AG09309 (cell line): ENCODE measurements at places on chromosomes 11 and 22.

DNA sequence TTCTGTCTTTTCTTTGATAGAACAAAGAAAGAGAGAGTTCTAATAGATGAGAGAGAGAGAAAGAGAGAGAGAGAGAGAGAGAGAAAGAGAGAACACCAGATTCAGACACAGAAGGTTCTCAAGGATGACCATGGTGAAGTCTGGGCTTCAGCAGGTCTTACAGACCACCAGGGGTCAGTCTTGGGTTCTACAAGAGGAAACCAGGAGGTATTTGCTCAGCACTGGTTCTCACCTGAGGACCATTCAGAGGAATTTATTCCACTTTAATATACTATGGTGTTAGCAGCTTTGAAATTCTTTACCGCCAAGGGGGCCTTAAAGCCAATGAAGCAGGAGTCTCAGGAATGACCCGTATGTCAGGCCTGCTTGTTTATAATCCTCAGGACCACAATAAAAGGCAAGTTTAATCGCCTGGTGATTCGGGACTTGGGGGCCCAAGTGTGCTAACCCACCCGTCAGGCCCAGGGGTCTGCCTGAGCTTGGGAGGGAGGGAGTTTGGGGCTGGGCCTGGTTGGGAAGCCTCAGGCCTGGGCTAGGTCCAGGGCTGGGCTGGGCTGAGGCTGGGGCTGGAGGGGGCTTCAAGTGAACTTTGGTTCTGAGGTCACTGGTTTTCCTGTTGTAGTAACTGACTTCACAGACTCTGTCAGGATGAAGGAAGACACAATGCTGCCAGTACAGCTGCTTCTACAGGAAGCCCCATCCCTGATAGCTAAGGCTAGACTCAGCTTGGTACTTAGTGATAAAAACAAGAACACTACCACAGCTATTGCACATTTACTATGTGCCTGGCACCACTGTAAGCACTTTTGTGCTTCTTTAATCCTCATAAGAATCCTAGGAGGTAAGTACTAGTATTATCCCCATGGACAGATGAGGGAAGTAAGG is 179.2 kb upstream of the ZBED5 start:
- peak; percentile 40 for DNase-seq

- DNase-seq = no peak
Observed at GRCh38 chr11:64522036-64522435, 69.0 kb upstream of the SLC22A12 start.

- no peak for DNase-seq
Observed at GRCh38 chr11:15742626-15743519, 613.5 kb downstream of the SOX6 start.

GRCh38 chr22:36798674-36799066 is 18.2 kb downstream of the PVALB start:
- DNase-seq = no peak

DNA sequence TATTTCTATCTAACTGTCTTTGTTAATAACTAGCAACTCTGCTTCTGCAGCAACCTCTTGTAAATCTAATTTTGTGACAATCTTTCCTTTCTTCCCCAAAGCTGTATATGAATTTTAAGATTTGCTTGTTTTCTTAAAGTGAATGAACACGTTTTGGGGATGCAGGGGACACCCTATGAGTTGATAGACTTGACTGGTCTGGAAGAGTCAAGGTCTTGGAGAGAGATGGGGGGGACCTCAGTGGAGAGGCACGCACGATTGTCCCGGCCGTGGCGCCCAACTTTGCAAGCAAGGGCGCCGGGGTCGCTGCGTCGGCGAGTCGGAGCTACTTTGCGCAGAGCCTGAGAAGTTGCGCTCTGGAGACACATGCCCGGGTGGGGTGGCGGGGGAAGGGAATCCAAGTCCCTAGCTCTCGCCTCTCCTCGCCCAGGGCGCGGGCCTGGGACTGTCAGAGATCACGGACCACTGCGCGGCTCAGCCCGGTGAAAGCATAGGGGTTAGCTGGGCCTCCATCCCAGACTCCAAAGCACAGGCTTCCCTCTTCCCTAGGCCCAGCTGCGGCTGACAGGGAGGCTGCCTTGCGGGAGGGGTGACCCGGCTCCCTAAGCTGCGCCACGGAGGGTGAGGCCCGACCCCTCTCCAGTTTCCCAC is 854 bp downstream of the ABCC8 start:
- no peak for DNase-seq

- DNase-seq = no peak
Observed at GRCh38 chr11:130727157-130728119, 188.8 kb downstream of the SNX19 start.

DNA sequence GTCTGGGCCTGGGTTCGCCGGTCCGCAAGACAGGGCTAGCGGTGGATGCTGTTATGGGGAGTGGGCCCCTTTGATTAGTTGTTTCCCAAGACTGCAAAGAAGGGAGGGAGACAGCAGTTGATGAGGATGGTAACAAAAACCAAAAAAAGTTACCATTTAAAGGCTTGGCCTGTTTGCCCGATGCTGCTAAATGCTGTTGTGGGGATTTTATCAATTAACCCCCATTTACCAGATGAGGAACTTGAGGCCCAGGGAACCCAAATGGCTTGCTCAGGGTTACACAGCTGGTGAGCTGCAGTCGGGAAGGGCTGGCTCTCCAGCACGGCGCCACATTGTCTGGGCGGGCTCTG is 3.4 kb downstream of the TRPT1 start:
- no peak for DNase-seq

GRCh38 chr11:125092669-125093068 is 18.8 kb downstream of the TMEM218 start:
- no peak for DNase-seq

- DNase-seq = no peak
Observed at GRCh38 chr11:113213549-113213948, 100.8 kb upstream of the TTC12 start.

DNA sequence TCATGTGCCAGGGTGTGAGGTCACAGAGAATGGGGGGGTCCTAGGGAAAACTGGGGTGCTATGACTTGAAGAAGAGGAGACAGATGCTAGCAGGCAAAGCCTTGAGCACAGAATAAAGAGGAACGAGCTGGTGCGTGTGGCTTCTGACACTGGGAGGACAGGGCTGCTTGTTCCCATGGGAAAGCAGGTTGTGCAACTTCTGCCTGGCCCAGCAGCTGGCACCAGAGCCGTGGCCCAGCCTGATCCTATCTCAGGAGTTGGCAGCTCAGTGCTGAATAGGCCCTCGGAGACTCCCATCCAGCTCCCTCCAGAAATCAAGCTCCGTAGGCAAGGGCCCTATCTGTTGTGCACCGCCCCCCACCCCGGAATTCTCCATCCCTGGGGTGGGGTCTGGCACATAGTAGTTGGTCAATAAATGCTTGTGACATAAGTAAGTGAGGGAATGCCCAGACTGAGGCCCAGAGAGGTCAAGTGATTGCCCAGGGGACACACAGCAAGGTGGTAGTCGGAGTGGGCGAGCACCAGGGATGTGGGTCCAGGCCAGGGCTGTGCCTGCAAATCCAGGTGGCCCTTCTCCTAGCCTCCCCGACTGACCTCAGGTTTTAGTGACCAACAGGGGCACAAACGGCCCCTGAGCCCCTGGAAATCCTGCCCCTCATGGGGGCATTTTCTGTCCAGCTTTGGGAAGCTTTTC is 19.5 kb upstream of the FADD start:
- no peak for DNase-seq

- DNase-seq = peak; percentile 57
Observed at GRCh38 chr22:36010882-36011281, 17.7 kb downstream of the RBFOX2 start.

DNA sequence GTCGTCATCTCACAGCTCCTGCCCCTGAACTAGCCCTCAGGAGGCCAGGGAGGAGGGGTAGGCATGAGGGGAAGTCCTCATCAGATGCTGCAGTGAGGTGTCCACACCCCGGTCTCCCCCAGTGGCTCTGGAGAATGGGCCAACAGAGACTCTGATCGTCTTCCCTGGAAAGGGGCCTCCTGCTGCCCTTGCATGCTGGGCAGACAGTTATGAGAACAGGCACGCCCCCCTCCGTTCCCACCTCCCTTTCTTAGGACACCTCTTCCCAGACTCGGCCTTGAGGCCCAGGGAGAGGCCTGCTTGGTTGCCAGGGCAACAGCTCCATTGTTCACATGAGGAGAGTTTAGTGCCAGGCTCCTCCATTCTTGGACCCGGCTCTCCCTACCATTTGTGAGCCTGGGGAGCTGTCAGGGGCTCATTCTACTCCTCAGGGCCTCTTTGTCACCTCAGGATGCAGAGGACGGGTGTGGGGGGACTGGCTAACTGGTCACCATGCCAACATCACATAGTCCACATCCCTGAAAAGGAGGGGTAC is 157.7 kb downstream of the TTC17 start:
- DNase-seq = no peak

DNA sequence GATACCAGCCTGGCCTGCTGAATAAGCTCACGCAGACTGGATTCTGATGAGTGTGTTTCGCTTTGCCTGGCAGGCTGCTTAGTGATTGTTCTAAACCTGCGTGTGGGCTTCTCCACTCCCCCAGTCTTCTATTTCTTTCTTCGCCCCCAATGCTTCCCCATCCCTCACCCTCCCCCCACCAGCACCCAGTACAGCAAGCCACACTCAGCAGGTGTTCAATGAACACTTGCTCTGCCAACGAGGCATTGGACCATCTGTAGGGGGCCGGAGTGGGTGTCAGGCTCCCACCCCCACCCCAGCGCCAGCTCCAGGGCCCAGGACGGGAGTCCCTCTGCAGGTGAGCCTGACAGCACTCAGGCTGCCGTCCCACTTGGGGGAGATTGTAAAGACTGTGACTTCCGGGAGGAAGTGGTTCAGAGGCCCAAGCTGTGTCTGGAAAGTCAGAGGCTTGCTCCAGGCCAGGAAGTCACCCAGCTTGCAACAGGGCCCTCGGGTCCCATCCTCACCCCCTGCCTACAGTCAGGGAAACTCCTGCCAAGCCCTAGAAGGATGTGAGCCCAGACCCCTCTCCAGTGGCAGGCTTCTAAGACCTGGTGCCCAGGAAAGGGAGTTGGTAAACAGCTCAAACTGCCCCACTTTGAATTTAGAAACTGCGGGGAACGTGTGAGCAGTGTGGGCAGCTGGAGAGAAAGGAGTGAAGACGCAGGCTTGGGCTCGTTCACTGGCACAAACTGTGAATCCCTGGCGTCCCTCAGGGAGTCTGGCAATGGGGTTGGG is 66.3 kb upstream of the PRDM11 start:
- DNase-seq = no peak

- no peak for DNase-seq
Observed at GRCh38 chr11:35162745-35163144, 23.8 kb downstream of the CD44 start.

DNA sequence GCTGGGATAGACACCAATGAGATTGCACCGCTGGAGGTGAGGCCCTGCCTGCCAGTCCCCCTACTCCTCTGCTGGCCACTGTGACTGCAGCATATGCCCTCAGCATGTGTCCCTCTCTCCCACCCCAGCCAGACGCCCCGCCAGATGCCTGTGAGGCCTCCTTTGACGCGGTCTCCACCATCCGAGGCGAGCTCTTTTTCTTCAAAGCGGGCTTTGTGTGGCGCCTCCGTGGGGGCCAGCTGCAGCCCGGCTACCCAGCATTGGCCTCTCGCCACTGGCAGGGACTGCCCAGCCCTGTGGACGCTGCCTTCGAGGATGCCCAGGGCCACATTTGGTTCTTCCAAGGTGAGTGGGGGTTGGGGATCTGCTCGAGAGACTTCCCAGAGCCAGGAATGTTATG is 5.7 kb upstream of the SMARCB1 start:
- DNase-seq = no peak

DNA sequence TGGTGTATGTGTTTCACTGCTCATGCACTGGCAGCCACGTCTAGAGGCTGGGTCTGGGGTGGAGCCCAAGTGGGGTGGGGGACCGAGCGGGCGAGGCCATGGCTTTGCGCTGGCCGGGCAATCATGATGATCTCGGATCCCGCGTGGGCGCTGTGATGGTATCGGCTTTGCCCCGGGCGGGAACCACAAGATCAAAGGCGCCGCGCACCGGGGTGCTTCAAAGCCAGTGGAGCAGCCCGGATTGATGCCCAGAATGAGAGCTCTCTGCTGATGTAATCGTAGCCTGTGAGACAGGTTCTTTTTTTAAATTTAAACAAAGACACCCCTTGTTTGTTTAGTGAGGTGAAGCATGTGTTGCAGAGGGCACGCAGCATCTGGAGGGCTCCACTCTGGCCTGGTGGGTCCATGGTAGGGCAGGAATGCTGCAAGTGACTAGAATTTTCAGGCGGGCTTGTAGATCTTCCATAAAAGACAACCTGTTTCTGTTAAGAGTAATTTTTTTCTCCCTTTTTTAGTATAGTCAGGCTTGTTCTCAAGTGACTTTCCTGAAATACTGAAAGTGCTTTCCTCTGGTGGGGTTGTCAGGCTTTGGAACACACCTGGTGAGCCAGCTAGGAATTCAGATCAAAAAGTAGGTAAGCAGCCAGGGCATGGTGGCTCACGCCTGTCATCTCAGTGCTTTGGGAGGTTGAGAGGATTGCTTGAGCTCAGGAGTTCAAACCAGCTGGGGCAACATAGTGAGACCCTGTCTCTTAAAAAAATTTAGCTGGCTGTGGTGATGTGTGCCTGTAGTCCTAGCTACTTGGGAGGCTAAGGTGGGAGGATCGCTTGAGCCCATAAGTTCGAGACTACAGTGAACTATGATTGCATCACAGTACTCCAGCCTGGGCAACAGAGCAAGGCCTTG is 40.7 kb downstream of the ZNRF3 start:
- DNase-seq = no peak

DNA sequence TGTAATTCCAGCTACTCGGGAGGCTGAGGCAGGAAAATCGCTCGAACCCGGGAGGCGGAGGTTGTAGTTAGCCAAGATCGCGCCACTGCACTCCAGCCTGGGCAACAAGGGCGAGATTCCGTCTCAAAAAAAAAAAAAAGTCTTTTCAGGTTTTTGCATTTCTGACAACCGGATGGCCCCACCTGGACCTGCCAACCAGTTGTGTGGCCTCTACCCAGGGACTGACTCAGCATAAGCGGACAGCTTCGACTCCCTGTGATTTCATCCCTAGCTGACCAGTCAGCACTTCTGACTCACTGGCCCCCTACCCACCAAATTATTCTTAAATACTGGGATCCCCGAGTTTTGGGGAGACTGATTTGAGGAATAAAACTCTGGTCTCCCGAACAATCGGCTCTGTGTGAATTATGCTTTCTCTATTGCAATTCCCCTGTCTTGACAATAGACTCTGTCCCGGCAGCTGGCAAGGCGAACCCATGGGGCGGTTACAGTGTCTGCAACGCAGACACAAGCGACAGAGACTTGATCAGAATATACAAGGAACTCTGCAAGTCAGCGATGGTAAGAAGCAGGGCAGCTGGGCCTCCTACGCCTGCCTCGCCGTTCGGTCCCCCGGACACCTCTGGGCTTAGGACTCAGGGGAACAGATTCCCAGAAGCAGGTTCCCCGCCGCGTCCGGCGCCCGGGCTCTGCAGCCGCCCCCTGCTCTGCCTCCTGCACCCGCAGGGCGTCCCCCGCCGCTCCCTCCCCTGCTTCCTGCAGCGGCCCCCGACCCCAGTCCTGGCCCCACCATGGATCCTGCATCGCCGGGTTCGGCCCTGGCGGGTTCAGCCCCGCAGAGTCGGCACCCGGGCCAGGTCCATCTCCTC is 741 bp upstream of the TALDO1 start:
- DNase-seq = no peak

- DNase-seq = no peak
Observed at GRCh38 chr11:114219559-114220349, 76.4 kb upstream of the NNMT start.
